Muscle of leg (tissue), 16 donors: ENCODE measurements at places on chromosomes 16 and 17. TPM values are rescaled to one million over a fixed set of nuclear protein-coding genes. Genes with fewer than 3 reads are reported as not detected.

DNA sequence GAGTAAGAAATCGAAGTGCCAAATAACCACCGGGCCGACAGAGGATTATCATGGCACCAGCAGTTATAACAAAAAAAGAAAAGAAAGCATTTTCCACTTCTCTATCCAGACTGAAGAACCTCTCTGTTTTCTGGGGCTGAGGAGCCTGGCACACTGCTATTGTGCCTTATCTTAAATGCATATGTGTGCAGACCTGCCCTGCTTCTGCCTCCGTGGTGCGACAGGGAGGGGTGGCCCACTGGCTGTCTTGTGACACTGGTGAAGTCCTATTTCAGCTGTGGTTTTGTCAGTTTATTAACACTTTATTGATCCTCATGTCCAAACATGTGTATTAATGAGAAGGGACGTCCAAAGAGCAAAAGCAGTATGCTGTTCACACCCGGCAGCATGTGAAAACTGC lies 55.4 kb downstream of the CDK5R1 start:
- no peaks in the 10 kb centered on the region for H3K36me3 ChIP-seq
- H3K4me1 ChIP-seq, result no peaks in the 10 kb centered on the region
- H3K4me3 ChIP-seq, result no peak overlapping the region
- H3K27ac ChIP-seq, result no peak overlapping the region
- DNase-seq, result no peak

DNA sequence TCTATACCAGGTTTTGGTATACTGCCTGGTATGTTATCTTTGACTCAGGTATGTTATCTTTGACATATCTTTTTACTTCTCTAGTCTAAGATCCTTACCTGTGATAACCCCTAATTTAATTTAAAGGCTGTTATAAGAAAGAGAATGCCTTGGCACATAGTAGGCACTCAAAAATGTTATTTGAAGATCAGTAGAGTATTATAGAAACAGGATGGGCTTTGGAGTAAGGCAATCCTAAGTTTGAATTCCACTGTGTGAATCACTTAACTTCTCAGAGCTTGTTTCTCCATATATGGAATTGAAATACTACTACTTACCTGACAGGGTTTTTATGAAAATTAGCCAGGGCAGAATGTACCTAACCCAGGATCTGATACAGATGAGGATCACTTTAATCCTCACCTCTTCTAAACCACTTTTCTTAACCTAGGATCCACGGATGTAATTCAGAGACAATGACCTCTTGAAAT lies 1.2 kb downstream of the BRIP1 start:
- H3K27ac ChIP-seq, result no peak overlapping the region
- no peak for DNase-seq
- H3K27me3 ChIP-seq, result no peaks in the 10 kb centered on the region
- no peaks in the 10 kb centered on the region for H3K36me3 ChIP-seq
- H3K4me3 ChIP-seq, result no peak overlapping the region

GRCh38 chr17:59890720-59891119 lies 2.0 kb downstream of the TUBD1 start:
- no peak overlapping the region for H3K27ac ChIP-seq
- H3K36me3 ChIP-seq, result peaks cover 20% of the 10 kb centered on the region
- no peak overlapping the region for H3K4me3 ChIP-seq
- no peak for DNase-seq

DNA sequence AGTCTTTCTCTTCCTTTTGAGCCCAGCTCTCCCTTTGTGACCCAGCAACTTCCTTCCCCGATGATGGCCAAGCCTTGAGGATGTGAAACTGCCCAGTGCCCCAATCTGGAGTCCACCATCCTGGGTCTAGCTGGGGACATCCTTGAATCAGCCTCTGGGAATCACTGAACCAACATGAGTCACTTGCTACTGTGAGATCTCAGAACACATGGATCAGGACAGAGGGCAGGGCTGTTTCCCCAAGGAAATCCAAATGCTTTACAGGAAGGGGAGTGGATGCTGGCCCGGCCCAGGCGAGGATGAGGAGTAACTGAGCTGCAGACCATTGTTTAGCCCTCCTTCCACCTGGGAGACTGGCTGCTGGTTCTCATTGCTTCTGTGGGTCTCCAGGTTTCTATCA lies 547.6 kb downstream of the WWOX start:
- H3K4me3 ChIP-seq, result no peak overlapping the region
- no peaks in the 10 kb centered on the region for H3K36me3 ChIP-seq
- H3K27ac ChIP-seq, result no peak overlapping the region
- peaks cover 9% of the 10 kb centered on the region for H3K4me1 ChIP-seq

- no peak for DNase-seq
- H3K27ac ChIP-seq, result no peak overlapping the region
- no peak overlapping the region for H3K4me3 ChIP-seq
- peaks cover 8% of the 10 kb centered on the region for H3K4me1 ChIP-seq
- H3K27me3 ChIP-seq, result no peaks in the 10 kb centered on the region
Measured at GRCh38 chr16:17277981-17278381, 192.8 kb downstream of the XYLT1 start.

Gene NPTX1
- polyA plus RNA-seq, result 0.23 TPM

Gene CYTH1
- polyA plus RNA-seq, result 20.3 TPM

Gene C16orf74
- 1.8 TPM for polyA plus RNA-seq

DNA sequence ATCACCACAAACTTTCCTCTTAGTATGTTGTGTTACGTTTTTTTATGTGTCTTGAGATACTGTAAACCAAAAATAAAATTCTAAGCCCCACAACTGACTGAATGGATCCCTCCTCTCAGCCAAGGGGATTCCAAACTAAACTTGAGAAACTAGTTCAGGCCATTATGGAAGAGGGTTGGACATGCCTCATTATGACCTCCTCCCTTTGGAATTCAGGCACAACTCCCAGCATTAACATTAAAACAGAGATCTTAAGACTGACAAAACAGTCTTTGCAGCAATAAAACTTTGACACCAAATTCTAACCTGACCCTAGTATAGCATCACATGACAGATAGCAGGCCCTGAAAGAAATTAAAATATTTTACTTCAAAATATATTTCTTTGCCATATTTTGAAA lies 51.1 kb upstream of the SLC47A1 start:
- H3K4me1 ChIP-seq, result peaks cover 13% of the 10 kb centered on the region
- peak overlapping the region; percentile 51 for H3K27ac ChIP-seq
- no peaks in the 10 kb centered on the region for H3K27me3 ChIP-seq

GRCh38 chr17:42924891-42925290 lies 24.3 kb downstream of the G6PC1 start:
- DNase-seq, result no peak
- no peaks in the 10 kb centered on the region for H3K36me3 ChIP-seq
- H3K27ac ChIP-seq, result no peak overlapping the region
- peaks cover 19% of the 10 kb centered on the region for H3K4me1 ChIP-seq
- no peak overlapping the region for H3K4me3 ChIP-seq

DNA sequence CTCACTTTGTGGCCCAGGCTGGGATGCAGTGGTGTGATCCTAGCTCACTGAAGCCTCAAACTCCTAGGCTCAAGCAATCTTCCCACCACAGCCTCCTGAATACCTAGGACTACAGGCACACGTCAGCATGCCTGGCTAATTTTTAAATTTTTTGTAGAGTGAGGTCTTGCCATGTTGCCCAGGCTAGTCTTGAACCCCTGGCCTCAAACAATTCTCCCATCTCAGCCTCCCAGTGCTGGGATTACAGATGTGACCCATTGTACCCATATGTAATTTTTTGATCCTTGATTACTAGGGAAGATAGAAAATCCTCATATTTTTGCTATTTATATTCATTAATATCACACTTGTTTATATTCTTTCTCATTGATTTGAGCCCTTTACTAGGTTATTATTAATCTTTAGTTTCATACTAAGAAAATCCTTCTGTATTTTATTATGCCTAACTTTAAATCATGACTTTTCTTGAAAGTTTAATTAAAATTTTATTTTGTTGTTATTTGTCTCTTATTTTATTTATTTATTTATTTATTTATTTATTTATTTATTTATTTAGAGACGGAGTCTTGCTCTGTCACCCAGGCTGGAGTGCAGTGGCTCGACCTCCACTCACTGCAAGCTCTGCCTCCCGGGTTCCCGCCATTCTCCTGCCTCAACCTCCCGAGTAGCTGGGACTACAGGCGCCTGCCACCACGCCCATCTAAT lies 75.4 kb downstream of the BCAS3 start:
- no peaks in the 10 kb centered on the region for H3K4me1 ChIP-seq
- no peaks in the 10 kb centered on the region for H3K27me3 ChIP-seq
- no peak for DNase-seq
- H3K4me3 ChIP-seq, result no peak overlapping the region
- no peaks in the 10 kb centered on the region for H3K36me3 ChIP-seq
- no peak overlapping the region for H3K27ac ChIP-seq

Gene CHMP6
- polyA plus RNA-seq, result 25.9 TPM

Gene NOTUM
- polyA plus RNA-seq, result 3.4 TPM

Gene ZFP1
- polyA plus RNA-seq, result 17.2 TPM

DNA sequence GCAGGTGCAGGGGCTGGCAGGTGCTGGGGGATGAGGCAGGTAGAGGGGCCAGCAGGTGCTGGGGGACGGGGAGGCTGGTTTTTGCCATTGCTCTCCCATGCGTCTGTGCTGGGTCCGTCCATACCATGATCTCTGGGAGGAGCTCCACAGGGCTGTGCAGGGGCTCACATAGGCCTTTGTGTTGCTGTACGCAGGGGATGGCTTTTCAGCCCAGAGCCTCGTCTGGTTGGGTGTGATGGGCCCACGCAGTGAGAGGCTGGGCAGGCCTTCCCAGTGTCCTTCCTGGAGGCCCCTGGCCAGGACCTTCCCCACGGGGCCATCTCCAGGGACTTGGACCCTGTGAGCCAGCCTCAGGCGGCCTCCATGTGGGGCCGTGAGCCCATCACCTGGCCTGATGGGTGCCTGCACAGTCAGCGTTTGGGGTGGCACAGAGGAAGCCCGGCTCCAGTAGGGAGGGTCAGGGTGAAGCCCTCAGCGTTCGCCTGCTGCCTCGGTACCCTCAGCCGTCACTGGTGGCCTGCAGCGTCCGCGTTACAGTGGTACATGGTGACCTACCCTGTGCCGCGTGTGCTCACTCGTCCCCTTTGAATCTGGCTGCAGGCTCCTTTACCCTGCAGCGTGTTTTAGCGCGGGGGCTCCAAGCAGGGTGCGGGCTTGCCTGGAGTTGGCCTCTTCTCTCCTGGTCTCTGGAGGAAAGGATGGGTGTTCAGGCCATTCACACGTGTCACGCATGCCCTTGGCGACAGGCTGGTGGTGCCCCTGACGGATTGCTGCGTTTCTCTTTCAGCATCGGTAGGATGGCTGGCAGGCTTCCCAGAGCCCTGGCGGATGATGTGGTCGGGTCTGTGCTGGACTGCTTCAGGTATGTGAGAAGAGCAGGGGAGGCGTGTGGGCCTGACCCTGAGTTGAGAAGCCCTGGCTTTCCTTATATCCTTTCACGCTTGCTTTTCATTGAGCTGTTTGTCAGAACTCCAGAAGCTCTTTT lies 30.6 kb downstream of the ZNF750 start:
- no peaks in the 10 kb centered on the region for H3K27me3 ChIP-seq
- no peak overlapping the region for H3K27ac ChIP-seq
- H3K4me3 ChIP-seq, result no peak overlapping the region
- no peak for DNase-seq
- peaks cover 57% of the 10 kb centered on the region for H3K36me3 ChIP-seq
- H3K4me1 ChIP-seq, result peaks cover 43% of the 10 kb centered on the region

Gene GPR179
- polyA plus RNA-seq, result 0.37 TPM

Gene IQCK
- polyA plus RNA-seq, result 15.2 TPM

Gene CES4A
- polyA plus RNA-seq, result 5.3 TPM

GRCh38 chr17:74371653-74372147 lies 4.4 kb downstream of the GPR142 start:
- H3K4me3 ChIP-seq, result no peak overlapping the region
- H3K4me1 ChIP-seq, result peaks cover 31% of the 10 kb centered on the region
- DNase-seq, result no peak

DNA sequence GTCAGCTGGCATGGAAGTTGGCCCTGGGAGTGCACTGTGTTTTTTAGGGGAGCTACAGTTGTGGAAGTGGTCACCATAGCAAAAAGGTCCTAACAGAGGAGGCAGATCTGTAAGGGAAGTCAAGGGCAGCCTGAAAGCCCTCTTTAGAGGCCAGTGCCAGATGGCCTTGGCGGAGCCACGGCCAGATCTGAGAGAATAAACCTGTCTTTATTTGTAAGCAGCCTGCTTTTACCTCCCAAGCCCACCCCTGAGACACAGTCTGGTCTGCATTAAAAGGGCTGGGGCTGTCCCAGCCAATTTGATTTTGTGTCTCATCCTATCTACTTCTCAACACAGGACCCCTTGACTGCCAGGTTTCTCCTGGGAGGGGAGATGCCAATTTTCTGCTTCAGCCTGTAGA lies 51.0 kb upstream of the NOL11 start:
- no peaks in the 10 kb centered on the region for H3K27me3 ChIP-seq
- no peak overlapping the region for H3K27ac ChIP-seq

Gene KRTAP9-6
- polyA plus RNA-seq, result 0.19 TPM

DNA sequence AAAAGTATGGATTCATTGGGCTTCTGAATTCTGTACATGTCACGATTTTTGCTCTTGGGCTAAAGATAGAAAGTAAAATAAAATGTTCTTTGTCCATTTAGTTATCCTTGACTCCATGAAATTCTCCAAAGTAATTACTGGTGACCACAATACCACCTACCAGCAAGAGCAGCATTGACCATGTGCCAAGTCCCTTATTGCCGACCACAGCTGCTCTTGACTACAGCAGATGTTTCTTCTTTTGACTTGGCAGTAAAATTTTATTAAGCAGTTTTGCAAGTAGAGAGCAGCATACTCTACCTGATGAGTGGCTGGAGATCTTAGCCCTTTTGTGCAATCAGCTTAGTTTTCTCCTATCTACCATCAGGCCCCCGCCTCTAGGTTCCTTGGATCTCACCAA lies 152.2 kb upstream of the TBX2 start:
- no peak overlapping the region for H3K4me3 ChIP-seq
- no peak overlapping the region for H3K27ac ChIP-seq
- no peaks in the 10 kb centered on the region for H3K36me3 ChIP-seq
- no peaks in the 10 kb centered on the region for H3K27me3 ChIP-seq

DNA sequence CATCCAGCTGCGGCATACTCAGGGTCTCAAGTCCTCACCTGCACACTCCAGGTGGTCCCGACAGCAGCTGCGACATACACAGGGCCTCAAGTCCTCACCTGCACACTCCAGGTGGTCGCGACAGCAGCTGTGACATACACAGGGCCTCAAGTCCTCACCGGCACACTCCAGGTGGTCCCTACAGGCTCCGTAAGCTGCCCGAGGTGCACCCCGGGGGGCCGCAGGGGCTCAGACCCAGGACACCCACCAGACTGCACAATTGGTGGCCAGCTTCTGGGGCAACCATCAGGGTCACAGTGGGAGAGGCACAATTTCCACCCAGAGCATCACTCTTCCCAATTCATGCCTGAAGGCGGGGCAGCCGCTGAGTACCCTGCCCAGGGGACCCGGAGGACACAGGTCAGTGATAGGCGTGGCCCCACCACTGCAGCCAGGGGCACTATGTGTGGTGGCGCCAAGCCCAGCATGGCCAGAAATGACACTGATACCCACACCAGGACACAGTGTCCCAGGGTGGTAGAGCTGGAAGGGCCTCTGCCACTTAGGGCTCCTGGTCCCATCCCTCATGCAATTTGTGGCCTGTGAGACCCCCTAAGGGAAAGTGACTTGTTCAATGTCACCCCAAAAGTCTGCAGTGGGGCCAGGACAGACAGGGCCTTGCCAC lies 57.5 kb upstream of the ZNF469 start:
- H3K27me3 ChIP-seq, result peaks cover 5% of the 10 kb centered on the region
- peaks cover 11% of the 10 kb centered on the region for H3K4me1 ChIP-seq
- no peaks in the 10 kb centered on the region for H3K36me3 ChIP-seq
- H3K4me3 ChIP-seq, result no peak overlapping the region
- no peak overlapping the region for H3K27ac ChIP-seq

Gene VMO1
- 4.1 TPM for polyA plus RNA-seq

Gene TMEM98
- polyA plus RNA-seq, result 46.0 TPM

- no peaks in the 10 kb centered on the region for H3K27me3 ChIP-seq
- peaks cover 66% of the 10 kb centered on the region for H3K4me1 ChIP-seq
- H3K36me3 ChIP-seq, result peaks cover 3% of the 10 kb centered on the region
- no peak for DNase-seq
Measured at GRCh38 chr16:53082509-53082908, 27.7 kb downstream of the CHD9 start.
